Neural crest cell (in vitro differentiated cells): ENCODE measurements at places on chromosomes 3 and 15. TPM values are rescaled to one million over a fixed set of nuclear protein-coding genes. Genes with fewer than 3 reads are reported as not detected.
A peak's percentile ranks its signal among the peaks of the same experiment; 100 is the strongest.

FGF12 gene
- total RNA-seq, result 3.0 and 4.0 TPM in 2 replicates

WDR49 gene
- total RNA-seq, result 3.5 and 5.4 TPM in 2 replicates

MANF gene
- 114 TPM in 2 replicates for total RNA-seq

ZNF662 gene
- total RNA-seq, result not detected in 2 replicates

BCHE gene
- 45.2 and 52.9 TPM in 2 replicates for total RNA-seq

DNA sequence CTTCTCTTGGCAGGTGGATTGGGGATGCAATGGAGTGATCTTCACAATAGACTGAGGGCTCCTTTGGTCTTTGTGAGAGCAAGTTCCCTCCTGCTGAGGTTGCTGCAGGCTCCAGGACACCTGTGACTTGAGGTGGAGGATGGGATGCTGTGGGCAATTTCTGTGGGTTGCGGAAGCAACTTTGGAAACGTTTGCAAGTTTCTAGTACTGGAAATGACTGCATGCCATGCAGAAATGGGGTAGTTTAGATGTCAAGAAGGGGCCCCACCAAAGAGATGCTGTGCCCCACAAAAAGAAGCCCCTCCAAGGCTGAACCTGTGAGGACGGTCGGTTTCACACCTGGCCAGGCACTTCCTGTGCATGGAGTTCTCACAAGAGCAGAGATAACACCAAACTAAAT, 80.4 kb upstream of the XCR1 start:
- no peak for DNase-seq

GRCh38 chr3:38130631-38131065, 6.3 kb downstream of the ACAA1 start:
- no peak for DNase-seq

GRCh38 chr3:71902258-71903111, 117.5 kb upstream of the PROK2 start:
- DNase-seq, result no peak

GRCh38 chr3:48960841-48961413, 29.1 kb upstream of the P4HTM start:
- no peak for DNase-seq

GRCh38 chr15:69939513-69940440, 157.9 kb downstream of the TLE3 start:
- peak; percentile 22 for DNase-seq

- DNase-seq, result no peak
These were observed 70.0 kb upstream of the STIMATE start for GRCh38 chr3:52967398-52967797.

DNA sequence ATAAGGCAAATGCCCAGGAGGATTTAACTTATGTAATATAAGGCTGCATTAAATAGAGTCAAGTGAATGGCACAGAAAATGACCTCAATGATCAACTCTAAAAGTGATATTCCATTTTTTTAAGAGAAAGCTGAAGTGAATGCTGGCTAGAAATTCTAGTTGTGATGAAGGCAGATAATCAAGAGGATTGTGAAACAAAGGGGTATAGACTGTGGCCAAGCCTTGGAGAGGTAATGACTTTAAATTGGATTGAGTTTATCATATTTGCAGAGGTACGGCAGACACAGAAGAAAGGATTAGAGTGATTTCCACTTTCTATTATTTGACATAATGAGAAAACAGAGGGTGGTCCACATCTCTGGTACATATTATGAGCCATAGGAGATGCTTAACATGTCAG, 269.2 kb downstream of the MECOM start:
- no peak for DNase-seq

- DNase-seq, result no peak
These were observed 41.0 kb upstream of the SLC25A26 start for GRCh38 chr3:66179793-66180192.

- no peak for DNase-seq
These were observed 5.8 kb downstream of the TOPBP1 start for GRCh38 chr3:133655731-133656515.

DNA sequence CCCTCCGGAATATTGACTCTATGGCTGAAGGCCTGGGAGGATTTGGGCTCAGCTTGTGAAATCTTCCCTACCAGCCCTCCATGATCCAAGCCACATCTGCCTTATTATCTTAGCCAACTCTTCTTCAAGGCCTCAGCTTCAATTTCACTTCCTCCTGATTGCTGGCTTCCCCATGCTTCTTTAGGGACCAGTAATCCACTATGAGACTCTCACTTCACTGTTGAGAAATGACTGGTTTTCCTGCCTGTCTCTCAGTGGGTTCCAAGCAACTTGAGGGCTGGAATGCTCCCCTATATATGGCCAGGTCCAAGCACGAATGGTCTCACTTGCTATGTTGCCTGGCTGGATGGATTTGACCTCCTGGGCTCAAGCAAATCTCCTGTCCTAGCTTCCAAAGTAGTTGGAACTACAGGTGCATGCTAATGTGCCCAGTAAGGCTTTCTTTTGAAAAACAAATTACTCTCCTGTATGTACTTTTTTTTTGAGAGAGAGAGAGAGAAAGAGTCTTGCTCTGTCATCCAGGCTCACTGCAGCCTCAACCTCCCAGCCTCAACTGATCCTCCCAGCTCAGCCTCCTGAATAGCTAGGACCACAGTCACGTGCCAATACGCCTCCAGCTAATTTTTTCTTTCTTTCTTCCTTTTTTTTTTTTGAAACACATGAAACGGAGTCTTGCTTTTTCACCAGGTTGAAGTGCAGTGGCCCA, 7.9 kb upstream of the PIK3CB start:
- DNase-seq, result no peak

- no peak for DNase-seq
These were observed 197.7 kb downstream of the FNDC3B start for GRCh38 chr3:172236771-172237742.

- DNase-seq, result peak; percentile 42
These were observed at the start of gene ALDH1L1 for GRCh38 chr3:126180477-126181397. Gene ALDH1L1 (minus strand): TSS chr3:126180586. CDS start chr3:126160979, 19,607 bp downstream.
